HepG2 (cell line): ENCODE measurements at places on chromosomes 3 and 15. TPM values are rescaled to one million over a fixed set of nuclear protein-coding genes. Genes with fewer than 3 reads are reported as not detected.
A peak's percentile ranks its signal among the peaks of the same experiment; 100 is the strongest.

DNA sequence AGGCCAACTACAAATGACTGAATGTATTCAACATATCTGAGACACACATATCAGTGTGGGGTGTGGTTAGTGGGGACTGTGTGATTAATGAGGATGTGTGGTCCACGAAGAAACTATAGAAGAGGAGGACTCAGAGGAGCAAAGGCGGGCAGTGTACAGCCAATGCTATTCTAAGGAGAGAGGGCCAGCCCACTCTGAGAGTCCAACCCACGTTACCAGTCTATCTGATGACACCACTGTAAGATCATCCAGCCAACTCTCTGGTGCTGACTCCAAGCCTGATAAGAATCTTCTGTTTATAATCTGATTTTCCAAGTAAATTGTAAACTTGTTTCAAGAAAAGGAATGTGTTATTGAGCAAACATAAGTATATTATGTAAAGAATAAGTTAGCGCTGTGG is 47.2 kb downstream of the MCF2L2 start:
- H3K27me3 ChIP-seq, result peaks cover 18% of the 10 kb centered on the region; the same call in 2 of the 3 replicates
- H3K4me1 ChIP-seq, result no peaks in the 10 kb centered on the region
- DNase-seq, result no peak
- no peak overlapping the region for H3K27ac ChIP-seq

ISLR2 gene
- total RNA-seq, result not detected in 2 replicates

PP2D1 gene
- total RNA-seq, result not detected in 2 replicates

DNA sequence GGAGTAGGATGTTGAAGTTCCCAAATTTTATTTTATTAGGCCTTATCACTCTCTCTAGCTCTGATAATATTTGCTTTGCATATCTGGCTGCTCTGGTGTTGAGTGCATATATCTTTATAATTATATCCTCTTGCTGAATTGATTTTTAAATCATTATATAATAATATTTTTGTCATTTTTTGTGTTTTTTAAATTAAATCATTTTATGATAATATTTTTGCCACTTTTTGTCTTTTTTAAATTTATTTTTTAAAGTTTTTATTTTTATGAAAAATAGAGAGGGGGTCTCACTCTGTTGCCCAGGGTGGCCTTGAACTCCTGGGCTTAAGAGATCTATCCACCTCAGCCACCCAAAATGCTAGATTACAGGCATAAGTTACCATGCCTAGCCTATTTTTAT is 34.5 kb upstream of the OTOL1 start:
- no peak overlapping the region for H3K27ac ChIP-seq
- H3K36me3 ChIP-seq, result no peaks in the 10 kb centered on the region
- no peak overlapping the region for H3K4me3 ChIP-seq
- H3K27me3 ChIP-seq, result no peaks in the 10 kb centered on the region; the same call in 1 of the 2 replicates

- H3K4me1 ChIP-seq, result no peaks in the 10 kb centered on the region
- no peak for DNase-seq
- no peak overlapping the region for H3K4me3 ChIP-seq
- no peaks in the 10 kb centered on the region for H3K36me3 ChIP-seq
- no peaks in the 10 kb centered on the region for H3K27me3 ChIP-seq
Observed at GRCh38 chr3:182305881-182306665, 487.2 kb upstream of the ATP11B start.

DNA sequence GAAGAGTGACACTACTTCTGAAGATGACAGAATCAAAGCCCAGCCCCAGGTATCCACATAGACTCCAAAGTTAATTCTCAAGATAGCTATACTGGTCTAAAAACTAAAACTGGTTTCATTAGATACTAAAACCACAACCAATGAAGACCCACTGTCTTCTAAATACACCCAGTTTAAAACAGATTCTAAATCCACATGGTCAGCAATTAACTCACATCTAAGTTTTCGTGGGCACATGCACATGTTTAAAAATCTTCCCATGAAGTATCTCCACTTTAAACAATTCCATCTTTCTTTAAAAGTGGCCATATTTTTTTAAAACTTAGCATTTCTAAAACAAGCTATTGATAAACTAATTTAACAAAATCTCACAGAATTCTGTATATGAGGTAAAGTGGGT is 63.1 kb downstream of the GPR160 start:
- no peak for DNase-seq
- H3K27ac ChIP-seq, result no peak overlapping the region
- no peaks in the 10 kb centered on the region for H3K27me3 ChIP-seq
- peaks cover 61% of the 10 kb centered on the region for H3K36me3 ChIP-seq
- H3K4me1 ChIP-seq, result no peaks in the 10 kb centered on the region

POPDC2 gene
- 0.18 TPM in 1 of 2 replicates, not detected in the other for total RNA-seq

DUOX1 gene
- not detected in 2 replicates for total RNA-seq

MYZAP gene
- 0.13 TPM in 1 of 2 replicates, not detected in the other for total RNA-seq

- no peak for DNase-seq
- H3K27ac ChIP-seq, result peak overlapping the region; percentile 99
- no peak overlapping the region for H3K4me3 ChIP-seq
- H3K36me3 ChIP-seq, result peaks cover 6% of the 10 kb centered on the region; the same call in 1 of the 2 replicates
Observed at GRCh38 chr3:150738688-150739087, 24.3 kb downstream of the SIAH2 start.

MASP1 gene
- 9.3 and 10.8 TPM in 2 replicates for total RNA-seq

CLSTN2 gene
- total RNA-seq, result not detected in 2 replicates

SYNPR gene
- 0.04 TPM in 1 of 2 replicates, not detected in the other for total RNA-seq

- DNase-seq, result peak; percentile 25
- H3K4me3 ChIP-seq, result no peak overlapping the region
- H3K36me3 ChIP-seq, result no peaks in the 10 kb centered on the region
- H3K27me3 ChIP-seq, result no peaks in the 10 kb centered on the region; the same call in 1 of the 2 replicates
- H3K27ac ChIP-seq, result no peak overlapping the region
Observed at GRCh38 chr15:45126535-45127158, 3.0 kb downstream of the DUOXA1 start.

SKOR1 gene
- total RNA-seq, result 0.09 and 0.10 TPM in 2 replicates

GRCh38 chr15:90598031-90598577 is 68.4 kb downstream of the CRTC3 start:
- H3K4me1 ChIP-seq, result peaks cover 14% of the 10 kb centered on the region
- H3K36me3 ChIP-seq, result no peaks in the 10 kb centered on the region; the same call in 1 of the 2 replicates
- H3K27me3 ChIP-seq, result no peaks in the 10 kb centered on the region
- H3K27ac ChIP-seq, result no peak overlapping the region

GRCh38 chr3:129549805-129550204 is 6.8 kb downstream of the H1-8 start:
- H3K4me1 ChIP-seq, result peaks cover 57% of the 10 kb centered on the region
- no peak overlapping the region for H3K4me3 ChIP-seq
- no peak for DNase-seq
- H3K27ac ChIP-seq, result no peak overlapping the region
- no peaks in the 10 kb centered on the region for H3K36me3 ChIP-seq

DNA sequence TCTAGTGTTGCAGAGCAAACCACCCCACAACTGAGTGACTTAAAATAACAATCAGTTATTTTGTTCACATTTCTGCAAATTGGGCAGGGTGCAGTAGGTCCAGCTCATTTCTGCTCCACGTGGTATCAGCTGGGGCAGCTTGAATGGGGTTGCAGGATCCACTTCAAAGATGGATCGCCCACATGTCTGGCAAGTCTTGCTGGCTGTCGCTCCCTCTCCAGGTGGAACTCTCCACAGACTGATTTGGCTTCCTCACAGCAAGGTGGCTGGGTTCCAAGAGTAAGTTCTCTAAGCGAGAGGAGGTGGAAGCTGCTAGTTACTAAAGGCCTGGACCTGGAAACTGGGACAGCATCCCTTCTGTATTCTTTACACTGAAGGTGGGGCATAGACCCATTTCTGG is 213.3 kb downstream of the SLC9A9 start:
- H3K36me3 ChIP-seq, result no peaks in the 10 kb centered on the region
- DNase-seq, result no peak
- no peaks in the 10 kb centered on the region; the same call in 1 of the 2 replicates for H3K27me3 ChIP-seq
- H3K27ac ChIP-seq, result no peak overlapping the region
- no peak overlapping the region for H3K4me3 ChIP-seq
- H3K4me1 ChIP-seq, result no peaks in the 10 kb centered on the region

GOLGA8O gene
- total RNA-seq, result not detected in 2 replicates

PLSCR1 gene
- 34.1 and 44.3 TPM in 2 replicates for total RNA-seq

SLC6A20 gene
- total RNA-seq, result not detected in 2 replicates

DNA sequence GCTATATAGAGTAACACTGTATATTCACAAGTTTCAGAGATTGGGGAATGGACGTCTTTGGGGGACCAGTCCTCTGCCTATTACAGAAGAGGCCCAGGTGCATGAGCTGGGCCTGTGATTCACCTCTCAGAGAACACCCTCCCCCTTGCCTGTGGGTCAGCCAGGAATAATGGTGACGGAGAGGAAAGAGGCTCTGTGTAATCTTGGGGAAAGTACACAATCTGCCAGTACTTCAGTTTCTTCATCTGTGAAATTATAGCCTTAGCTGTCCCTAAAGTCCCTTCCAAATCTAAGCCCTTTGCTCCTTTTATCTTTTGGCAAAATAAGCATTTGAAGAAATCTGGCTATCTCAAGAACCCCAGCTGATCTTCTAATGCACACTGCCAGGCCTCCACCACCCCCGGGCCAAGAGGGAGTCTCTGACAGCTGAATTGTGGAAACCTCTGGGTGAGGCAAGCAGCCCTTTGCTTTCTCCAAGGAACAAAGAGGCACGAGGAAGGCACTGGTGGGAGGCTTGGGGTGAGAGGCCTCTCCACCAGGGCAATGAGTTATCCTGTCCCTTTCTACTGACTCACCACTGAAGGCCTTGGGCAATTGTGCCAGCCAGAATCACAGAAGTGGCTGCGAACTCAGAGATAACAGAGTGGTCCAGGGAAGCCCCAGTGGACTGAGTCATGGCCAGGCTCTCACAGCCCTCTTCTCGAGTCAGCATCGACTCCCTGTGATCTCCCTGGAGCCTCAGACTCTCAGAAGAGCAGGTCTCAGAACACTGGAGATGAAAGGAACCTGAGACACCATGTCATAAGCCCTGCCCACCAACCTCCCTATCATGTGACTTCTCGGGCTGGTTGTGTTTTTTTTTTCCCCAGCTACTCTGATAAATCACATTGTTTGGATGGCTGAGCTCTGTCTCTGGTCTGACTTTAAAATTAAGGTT is 31.8 kb downstream of the CCNL1 start:
- peak overlapping the region; percentile 57 for H3K4me3 ChIP-seq
- no peaks in the 10 kb centered on the region for H3K27me3 ChIP-seq
- no peaks in the 10 kb centered on the region for H3K36me3 ChIP-seq
- peaks cover 95% of the 10 kb centered on the region for H3K4me1 ChIP-seq

PCLAF gene
- 98.9 and 156 TPM in 2 replicates for total RNA-seq

GRCh38 chr3:171383206-171384018 is 76.8 kb downstream of the TNIK start:
- H3K36me3 ChIP-seq, result no peaks in the 10 kb centered on the region
- H3K4me3 ChIP-seq, result no peak overlapping the region
- H3K27me3 ChIP-seq, result no peaks in the 10 kb centered on the region
- H3K4me1 ChIP-seq, result no peaks in the 10 kb centered on the region

NMB gene
- total RNA-seq, result 15.5 and 25.4 TPM in 2 replicates

- peak overlapping the region; percentile 99 for H3K27ac ChIP-seq
- peak overlapping the region; percentile 100 for H3K4me3 ChIP-seq
- H3K4me1 ChIP-seq, result peaks cover 25% of the 10 kb centered on the region
- no peaks in the 10 kb centered on the region for H3K27me3 ChIP-seq
- H3K36me3 ChIP-seq, result no peaks in the 10 kb centered on the region
- DNase-seq, result no peak
Observed at GRCh38 chr15:58932710-58933280, 684 bp downstream of the SLTM start.

ADCY5 gene
- total RNA-seq, result not detected in 2 replicates

DNA sequence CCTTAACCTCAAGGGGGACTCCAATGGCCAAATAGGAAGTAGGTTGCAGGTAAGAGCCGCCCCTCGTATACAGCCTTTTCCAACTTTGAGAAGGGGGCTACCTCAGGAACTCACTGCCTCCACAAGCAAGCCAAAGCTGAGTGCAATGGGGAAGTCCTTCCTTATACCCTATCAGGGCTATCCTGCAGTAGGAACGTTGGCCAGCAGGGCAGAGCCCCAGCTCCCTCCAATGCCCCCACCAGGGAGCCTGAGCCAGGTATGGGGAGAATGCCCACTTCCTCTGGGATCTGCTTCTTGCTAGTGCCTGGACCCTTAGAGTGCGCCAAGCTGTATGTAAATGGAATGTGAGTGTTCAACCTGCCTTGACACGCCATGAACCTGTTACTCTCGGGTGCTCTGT is 16.3 kb downstream of the CACNA2D2 start:
- DNase-seq, result no peak
- H3K4me1 ChIP-seq, result no peaks in the 10 kb centered on the region
- H3K27ac ChIP-seq, result no peak overlapping the region
- H3K4me3 ChIP-seq, result no peak overlapping the region

IL17RC gene
- 10.7 and 20.7 TPM in 2 replicates for total RNA-seq

ALS2CL gene
- total RNA-seq, result not detected in 2 replicates

GABRR3 gene
- total RNA-seq, result 0.31 and 0.42 TPM in 2 replicates

- H3K4me1 ChIP-seq, result peaks cover 6% of the 10 kb centered on the region
- no peak overlapping the region for H3K27ac ChIP-seq
- no peaks in the 10 kb centered on the region for H3K27me3 ChIP-seq
Observed at GRCh38 chr3:142484912-142485435, 37.1 kb upstream of the XRN1 start.

OIP5 gene
- total RNA-seq, result 38.0 and 39.1 TPM in 2 replicates

KLHL40 gene
- not detected in 2 replicates for total RNA-seq

GP5 gene
- not detected in 2 replicates for total RNA-seq

DNA sequence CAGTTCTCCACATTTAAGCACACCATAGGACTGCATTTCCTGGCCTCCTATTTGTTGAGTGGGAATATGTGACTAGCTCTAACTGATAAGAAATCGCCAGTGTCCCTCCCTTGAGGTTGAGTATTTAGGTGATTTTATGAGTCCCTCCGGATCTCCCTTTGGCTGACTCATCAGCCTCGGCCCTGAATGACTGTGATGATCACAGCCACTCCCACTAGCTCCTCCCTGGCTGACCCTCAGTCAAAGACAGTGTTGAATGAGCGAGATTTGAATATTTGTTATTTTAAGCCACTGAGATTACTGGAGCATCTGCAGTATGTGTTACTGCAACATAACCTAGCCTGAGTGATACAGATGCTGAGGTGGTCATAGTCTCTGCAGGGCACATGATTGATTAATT is 515.3 kb downstream of the EPHB1 start:
- no peak overlapping the region for H3K4me3 ChIP-seq
- no peak overlapping the region for H3K27ac ChIP-seq
- DNase-seq, result no peak
- H3K4me1 ChIP-seq, result no peaks in the 10 kb centered on the region

CLEC3B gene
- not detected in 2 replicates for total RNA-seq
